PC-9 (cell line): ENCODE measurements at places on chromosomes 7 and 10. TPM values are rescaled to one million over a fixed set of nuclear protein-coding genes. Genes with fewer than 3 reads are reported as not detected.

- no peak overlapping the region for H3K4me3 ChIP-seq
- no peak for DNase-seq
- H3K27ac ChIP-seq, result no peak overlapping the region
- peaks cover 11% of the 10 kb centered on the region for H3K4me1 ChIP-seq
Observed at GRCh38 chr10:17026686-17027485, 102.7 kb downstream of the CUBN start.

- no peaks in the 10 kb centered on the region for H3K4me1 ChIP-seq
- 0 out of 2 replicates have a peak, but pooled peaks cover 10% of the 10 kb centered on the region for H3K27me3 ChIP-seq
- no peak overlapping the region for H3K4me3 ChIP-seq
- no peaks in the 10 kb centered on the region for H3K36me3 ChIP-seq
- no peak overlapping the region for H3K27ac ChIP-seq
- DNase-seq, result no peak
Observed at GRCh38 chr10:49023752-49024151, 84.1 kb upstream of the LRRC18 start.

GRCh38 chr7:50423860-50424259 lies 26.3 kb downstream of the FIGNL1 start:
- H3K4me3 ChIP-seq, result no peak overlapping the region
- H3K27ac ChIP-seq, result no peak overlapping the region
- no peak for DNase-seq
- H3K4me1 ChIP-seq, result no peaks in the 10 kb centered on the region
- no peaks in the 10 kb centered on the region for H3K36me3 ChIP-seq

DNA sequence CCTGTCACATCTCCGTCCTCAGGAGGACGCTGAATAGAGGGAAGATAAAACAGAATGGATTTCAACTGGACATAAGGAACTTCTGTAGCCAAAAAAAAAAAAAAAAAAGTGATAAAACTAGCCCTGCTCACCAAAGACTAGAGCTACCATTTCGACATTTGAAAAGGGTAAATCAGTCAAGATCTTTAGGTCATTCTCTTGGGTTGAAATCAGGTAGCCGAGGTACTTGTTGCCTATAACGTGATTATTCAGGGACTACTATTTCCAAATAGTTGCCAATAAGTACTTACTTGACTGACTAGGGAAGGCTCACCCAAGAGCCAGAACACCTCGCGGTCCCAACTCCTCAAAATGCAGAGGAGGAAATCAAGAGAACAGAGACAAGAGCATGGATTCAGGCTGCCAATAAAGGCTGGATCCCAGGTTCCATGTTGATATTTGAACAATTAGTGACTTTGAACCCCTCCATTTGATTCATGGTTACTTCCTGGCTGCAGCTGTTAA lies 2.0 kb downstream of the RHEB start:
- H3K36me3 ChIP-seq, result peaks cover 26% of the 10 kb centered on the region
- H3K27me3 ChIP-seq, result no peaks in the 10 kb centered on the region
- H3K27ac ChIP-seq, result peak overlapping the region; percentile 94
- no peak for DNase-seq

DNA sequence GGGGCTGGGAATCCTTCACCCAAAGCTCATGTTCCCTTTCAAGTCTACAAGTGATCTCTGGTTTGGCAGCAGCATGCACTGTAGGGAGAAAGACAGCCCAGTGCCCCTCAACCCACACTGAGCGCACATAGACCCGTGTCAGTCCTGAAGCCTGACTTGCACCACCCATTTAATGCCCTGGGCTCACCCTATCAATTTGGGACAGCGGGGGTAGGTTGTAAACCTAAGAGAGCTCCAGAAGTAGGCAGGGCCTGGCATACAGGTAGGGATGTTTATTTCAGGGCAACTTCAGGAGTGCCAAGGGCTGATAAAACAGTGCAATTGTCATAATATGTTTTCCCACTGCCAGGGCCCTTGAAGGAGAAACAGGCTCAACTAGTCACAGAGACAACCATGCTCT lies 3.5 kb upstream of the ATP6V0E2 start:
- H3K36me3 ChIP-seq, result no peaks in the 10 kb centered on the region
- H3K4me1 ChIP-seq, result peaks cover 5% of the 10 kb centered on the region; the same call in 1 of the 2 replicates
- H3K27me3 ChIP-seq, result no peaks in the 10 kb centered on the region
- DNase-seq, result no peak

DNA sequence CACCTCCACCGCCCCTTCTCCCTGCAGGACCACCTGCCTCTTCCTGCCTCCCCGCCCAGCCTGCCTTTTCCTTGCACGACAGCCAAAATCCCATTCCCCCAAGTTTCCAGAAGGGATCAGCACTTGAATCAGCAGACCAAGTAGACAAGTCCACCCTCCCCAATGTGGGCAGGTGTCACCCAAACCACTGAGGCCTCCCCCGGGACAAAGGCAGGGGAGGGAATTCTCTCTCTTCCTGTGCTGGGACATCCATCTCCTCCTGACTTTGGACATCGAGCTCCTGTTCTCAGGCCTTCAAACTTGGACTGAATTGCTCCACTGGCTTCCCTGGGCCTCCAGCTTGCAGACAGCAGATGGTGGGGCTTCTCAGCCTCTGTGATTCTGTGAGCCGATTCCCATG lies 21.6 kb upstream of the PSMG3 start:
- no peak overlapping the region for H3K27ac ChIP-seq
- no peaks in the 10 kb centered on the region for H3K4me1 ChIP-seq
- no peak for DNase-seq
- H3K27me3 ChIP-seq, result peaks cover 97% of the 10 kb centered on the region

DNA sequence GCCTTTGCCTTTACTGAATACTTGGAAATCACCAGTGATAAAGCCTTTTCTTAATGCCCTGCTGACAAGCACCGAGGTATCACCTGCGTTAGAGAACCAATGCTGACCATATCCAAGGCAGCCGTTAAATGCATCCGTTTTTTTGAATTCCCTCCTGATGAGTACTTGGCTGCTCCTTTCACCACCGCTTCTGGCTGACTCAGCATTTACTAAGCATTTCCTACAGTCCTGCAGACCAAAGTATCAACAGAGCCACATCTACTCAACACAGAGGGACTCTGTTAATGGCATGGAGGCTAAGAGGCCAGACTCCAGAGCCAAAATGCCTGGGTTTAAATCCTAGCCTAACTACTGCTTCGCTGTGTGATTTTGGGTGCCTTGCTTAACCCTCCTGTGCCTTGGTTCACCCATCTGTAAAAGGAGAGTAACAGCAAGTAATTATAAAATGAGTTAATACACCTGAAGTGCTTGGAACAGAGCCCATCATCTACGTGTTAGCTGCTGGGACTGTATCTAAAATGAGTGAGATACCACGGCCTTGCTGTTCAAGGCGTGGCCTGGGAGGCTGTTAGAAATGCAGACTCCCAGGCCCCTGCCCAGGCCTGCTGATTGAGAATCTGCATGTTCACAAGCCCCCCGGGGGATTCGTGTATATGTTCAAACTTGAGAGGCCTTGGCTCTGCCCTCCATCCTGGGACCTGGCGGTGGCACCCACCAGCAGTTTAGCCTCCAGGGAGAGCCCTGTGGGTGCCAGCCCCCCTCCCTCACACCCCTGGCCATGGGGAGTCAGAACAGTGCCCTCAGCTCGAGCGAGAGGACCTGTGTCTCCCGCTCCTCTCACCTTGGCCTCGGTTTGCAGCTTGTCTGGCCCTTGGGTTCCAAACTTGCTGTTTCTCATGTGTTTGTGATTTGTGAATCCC lies 30.8 kb upstream of the EFCAB10 start:
- H3K27ac ChIP-seq, result no peak overlapping the region
- H3K4me1 ChIP-seq, result no peaks in the 10 kb centered on the region
- no peak overlapping the region for H3K4me3 ChIP-seq
- no peaks in the 10 kb centered on the region for H3K36me3 ChIP-seq
- no peak for DNase-seq
- no peaks in the 10 kb centered on the region for H3K27me3 ChIP-seq

DNA sequence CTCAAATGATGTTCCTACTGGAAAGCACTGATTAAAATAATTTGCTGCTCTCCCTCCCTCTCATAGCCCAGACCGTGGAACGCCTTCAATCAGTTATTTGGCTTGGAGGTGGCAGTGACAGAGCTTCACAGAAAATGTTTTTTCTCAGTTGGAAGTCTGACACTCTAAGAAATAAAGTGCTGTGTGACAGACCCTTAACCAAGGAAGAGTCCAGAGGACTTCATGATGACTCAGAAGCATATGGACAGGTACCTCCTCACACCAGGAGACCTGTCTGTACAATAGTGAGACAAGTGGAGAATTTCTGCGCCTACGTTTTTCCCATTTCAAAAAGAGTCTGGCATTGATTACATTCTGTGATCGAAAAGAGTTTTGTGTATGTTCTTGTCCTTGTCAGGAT lies 295.5 kb downstream of the DOCK4 start:
- no peak for DNase-seq
- H3K27ac ChIP-seq, result no peak overlapping the region
- no peaks in the 10 kb centered on the region for H3K4me1 ChIP-seq
- H3K27me3 ChIP-seq, result no peaks in the 10 kb centered on the region

GRCh38 chr7:70178787-70179186 lies 580.5 kb downstream of the AUTS2 start:
- H3K27ac ChIP-seq, result no peak overlapping the region
- H3K4me3 ChIP-seq, result no peak overlapping the region
- DNase-seq, result no peak
- no peaks in the 10 kb centered on the region for H3K4me1 ChIP-seq

DNA sequence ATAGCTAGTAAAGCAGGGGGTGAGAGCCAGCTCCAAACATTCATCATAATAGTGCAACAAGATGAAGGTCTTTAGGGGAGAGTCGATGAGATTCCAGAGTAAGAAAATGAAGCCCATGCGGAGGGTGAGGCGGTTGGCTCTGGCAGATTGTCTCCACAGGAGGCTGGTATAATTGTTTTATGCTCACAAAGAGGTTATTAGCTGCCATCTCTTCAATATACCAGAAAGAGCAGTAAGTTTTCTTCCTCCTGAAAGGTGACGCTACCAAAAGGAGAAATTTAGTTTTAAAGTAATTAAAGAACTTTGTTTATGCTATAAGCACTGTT lies 59.2 kb upstream of the KCNIP2 start:
- H3K36me3 ChIP-seq, result no peaks in the 10 kb centered on the region
- no peaks in the 10 kb centered on the region for H3K27me3 ChIP-seq
- H3K4me1 ChIP-seq, result no peaks in the 10 kb centered on the region

- H3K27me3 ChIP-seq, result peaks cover 22% of the 10 kb centered on the region; the same call in 1 of the 2 replicates
Observed at GRCh38 chr7:28573651-28574301, 161.5 kb downstream of the CREB5 start.

- H3K4me1 ChIP-seq, result no peaks in the 10 kb centered on the region
- H3K36me3 ChIP-seq, result no peaks in the 10 kb centered on the region
- no peak for DNase-seq
- H3K27me3 ChIP-seq, result peaks cover 4% of the 10 kb centered on the region; the same call in 1 of the 2 replicates
Observed at GRCh38 chr10:98576096-98576495, 129.4 kb upstream of the HPS1 start.

DNA sequence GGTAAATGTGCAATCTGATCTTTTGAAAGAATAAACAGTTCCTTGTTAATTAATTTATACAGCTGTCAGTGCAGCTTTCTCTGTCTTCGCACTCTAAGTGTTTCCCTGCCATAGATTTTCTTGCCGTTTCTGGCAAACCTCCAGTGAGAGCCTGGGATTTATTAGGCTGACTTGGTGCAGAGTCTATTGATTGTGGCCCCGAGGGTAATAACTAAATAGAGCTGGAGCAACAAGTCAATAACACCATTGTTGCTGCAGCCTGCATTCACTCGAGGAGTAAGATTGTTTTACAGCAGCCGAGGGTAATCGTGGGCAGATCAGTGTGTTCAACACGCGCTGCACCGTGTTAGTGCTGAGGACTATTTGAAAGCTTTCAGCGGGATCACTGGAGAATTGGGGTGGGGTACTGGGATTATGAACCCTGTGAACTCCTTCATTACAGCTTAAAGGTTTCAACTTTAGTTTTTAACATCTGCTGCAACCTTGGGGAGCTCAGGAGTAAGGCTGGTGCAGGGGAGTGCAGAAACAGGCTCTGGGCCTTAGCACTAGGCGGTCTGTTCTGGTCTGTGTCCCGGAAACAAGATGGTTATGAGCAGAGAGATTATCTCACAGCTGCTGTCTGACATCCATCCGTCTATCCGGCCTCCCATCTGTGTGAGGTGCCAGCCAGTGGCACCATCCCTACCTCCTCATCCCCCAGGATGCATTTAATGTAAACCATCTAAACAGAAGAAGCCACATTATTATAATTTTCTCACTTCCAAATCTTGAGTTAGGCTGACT lies 174.0 kb upstream of the TCF7L2 start:
- DNase-seq, result no peak
- no peak overlapping the region for H3K4me3 ChIP-seq
- peaks cover 34% of the 10 kb centered on the region for H3K4me1 ChIP-seq
- no peaks in the 10 kb centered on the region for H3K36me3 ChIP-seq
- no peaks in the 10 kb centered on the region for H3K27me3 ChIP-seq

GRCh38 chr10:95728526-95728925 lies 27.4 kb upstream of the ENTPD1 start:
- no peaks in the 10 kb centered on the region for H3K4me1 ChIP-seq
- no peak overlapping the region for H3K4me3 ChIP-seq
- H3K36me3 ChIP-seq, result no peaks in the 10 kb centered on the region

GRCh38 chr10:60427709-60428386 lies 38.2 kb upstream of the ANK3 start:
- no peaks in the 10 kb centered on the region for H3K27me3 ChIP-seq
- DNase-seq, result no peak
- H3K4me3 ChIP-seq, result no peak overlapping the region
- no peaks in the 10 kb centered on the region; the same call in 1 of the 2 replicates for H3K36me3 ChIP-seq
- H3K27ac ChIP-seq, result no peak overlapping the region
- peaks cover 38% of the 10 kb centered on the region for H3K4me1 ChIP-seq

- no peak overlapping the region for H3K4me3 ChIP-seq
- no peak overlapping the region for H3K27ac ChIP-seq
- H3K4me1 ChIP-seq, result peaks cover 27% of the 10 kb centered on the region
- DNase-seq, result no peak
Observed at GRCh38 chr7:135769005-135769802, 20.6 kb upstream of the FAM180A start.

- no peaks in the 10 kb centered on the region for H3K4me1 ChIP-seq
- no peak overlapping the region for H3K4me3 ChIP-seq
- H3K36me3 ChIP-seq, result no peaks in the 10 kb centered on the region
Observed at GRCh38 chr7:86094166-86094669, 549.5 kb upstream of the GRM3 start.

Gene ZNF467
- total RNA-seq, result 6.6 and 10.3 TPM in 2 replicates

Gene ACHE
- total RNA-seq, result 0.28 and 0.35 TPM in 2 replicates

Gene FAM237B
- total RNA-seq, result not detected in 2 replicates

Gene PRSS2
- not detected in 2 replicates for total RNA-seq

Gene SLC26A5
- total RNA-seq, result not detected in 2 replicates

Gene CLDN3
- total RNA-seq, result 31.3 and 45.2 TPM in 2 replicates

Gene APBB1IP
- not detected in 2 replicates for total RNA-seq

Gene RBM28
- total RNA-seq, result 59.6 and 61.1 TPM in 2 replicates

Gene GRK5
- total RNA-seq, result 4.8 and 5.3 TPM in 2 replicates

Gene COBL
- total RNA-seq, result 49.4 and 51.4 TPM in 2 replicates

Gene HOXA10
- not detected in 2 replicates for total RNA-seq
